ENCODE measurements at places on chromosomes 12 and 14. TPM values are rescaled to one million over a fixed set of nuclear protein-coding genes. Genes with fewer than 3 reads are reported as not detected.

Gene PLEK2
- 10.7 TPM for total RNA-seq

- DNase-seq, result no peak
Measured at GRCh38 chr14:97620066-97620465, 822.9 kb downstream of the VRK1 start.

- DNase-seq, result no peak
Measured at GRCh38 chr12:94269316-94269999, 121.1 kb downstream of the PLXNC1 start.

DNA sequence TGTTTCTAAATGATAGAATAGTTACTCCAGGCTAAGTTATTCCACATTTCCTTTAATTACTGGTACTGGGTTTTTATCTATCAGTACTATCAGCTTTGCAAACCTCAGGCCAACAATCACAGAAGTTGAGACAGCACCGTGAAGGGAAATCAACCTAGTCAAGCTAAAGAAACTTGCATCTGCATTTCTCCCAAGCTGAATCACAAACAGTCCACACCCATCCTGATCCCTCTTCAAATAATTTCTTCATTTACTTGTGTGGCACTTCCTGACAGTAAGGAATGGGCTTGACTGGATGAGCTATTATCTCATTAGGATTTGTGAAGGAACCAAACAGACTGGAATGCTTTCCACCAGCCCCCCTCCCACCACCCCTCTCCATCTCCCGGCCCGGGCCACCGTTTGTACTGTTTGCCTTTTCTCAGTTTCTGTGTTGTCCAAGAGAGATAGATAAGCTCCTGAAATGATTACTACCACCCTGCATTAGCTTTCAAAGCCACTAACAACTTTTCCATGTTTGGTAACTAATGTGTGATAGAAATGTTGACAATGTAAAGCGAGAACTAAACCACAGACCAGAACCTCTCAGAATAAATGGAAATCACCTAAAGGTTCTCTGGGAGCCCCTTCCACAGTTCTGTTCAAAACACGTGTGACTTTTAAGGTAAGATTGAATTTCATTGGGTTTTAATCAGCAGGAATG is 236.3 kb downstream of the SLC25A21 start:
- no peak for DNase-seq

GRCh38 chr12:19561411-19561961 is 122.2 kb downstream of the AEBP2 start:
- no peak for DNase-seq

DNA sequence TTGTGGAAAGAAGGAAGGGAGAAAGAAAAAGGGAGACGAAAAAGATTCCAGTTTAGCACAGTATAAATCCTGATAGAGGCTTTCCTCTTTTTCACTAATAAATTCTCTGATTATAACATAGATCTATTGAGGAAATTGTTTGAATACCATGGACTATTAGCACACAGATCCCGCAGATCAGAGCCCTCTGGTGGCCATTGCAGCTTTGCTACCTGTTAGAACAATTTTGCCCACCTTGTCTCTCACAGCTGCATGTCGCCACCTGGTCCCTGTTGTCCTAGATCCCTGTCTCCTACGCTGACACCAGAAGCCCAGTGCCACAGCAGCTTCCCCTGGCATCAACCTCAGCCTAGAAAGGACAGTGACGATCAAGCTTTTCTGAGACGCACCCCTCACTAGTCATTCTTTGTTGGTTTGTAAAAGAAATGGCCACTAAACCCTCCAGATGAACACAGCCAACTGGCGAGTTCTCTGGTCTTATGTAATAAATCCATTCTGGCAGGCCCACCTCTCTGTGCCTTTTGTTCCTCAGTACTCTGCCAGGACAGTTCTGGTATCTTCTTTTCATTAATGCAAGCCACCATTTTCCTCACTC is 9.9 kb downstream of the GPHB5 start:
- DNase-seq, result no peak

DNA sequence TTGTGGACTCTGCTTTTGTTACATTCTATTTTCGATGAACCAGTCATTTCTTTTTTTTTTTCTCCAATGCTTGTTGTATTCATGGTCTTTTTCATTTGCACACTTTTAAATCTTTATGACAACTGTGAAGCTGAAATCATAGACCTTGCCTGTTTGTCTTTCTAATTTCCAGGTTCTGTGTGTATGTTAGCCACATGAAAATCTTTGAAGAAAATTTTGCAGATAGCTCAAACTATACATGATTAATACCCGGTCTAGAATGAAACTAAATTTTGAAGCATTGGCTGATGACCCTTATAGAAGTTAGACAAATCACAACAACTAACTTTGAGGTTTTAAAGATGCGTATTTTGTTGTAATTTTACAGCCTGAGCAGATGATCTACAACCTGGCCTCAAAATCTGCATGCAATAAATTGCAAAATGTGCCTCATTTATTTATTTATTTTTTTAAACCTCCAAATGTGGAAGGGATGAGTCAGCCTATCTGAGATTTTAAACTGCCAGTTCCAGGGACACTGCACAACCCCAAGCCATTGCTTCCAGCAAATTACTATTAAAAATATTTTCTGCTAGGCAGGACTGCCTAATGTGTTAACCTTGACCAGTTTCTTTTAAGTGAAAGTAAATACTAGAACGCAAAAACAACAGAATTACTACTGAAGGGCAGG is 96.3 kb upstream of the NAV3 start:
- DNase-seq, result no peak
